ENCODE measurements at places on chromosomes 7 and 10.

DNA sequence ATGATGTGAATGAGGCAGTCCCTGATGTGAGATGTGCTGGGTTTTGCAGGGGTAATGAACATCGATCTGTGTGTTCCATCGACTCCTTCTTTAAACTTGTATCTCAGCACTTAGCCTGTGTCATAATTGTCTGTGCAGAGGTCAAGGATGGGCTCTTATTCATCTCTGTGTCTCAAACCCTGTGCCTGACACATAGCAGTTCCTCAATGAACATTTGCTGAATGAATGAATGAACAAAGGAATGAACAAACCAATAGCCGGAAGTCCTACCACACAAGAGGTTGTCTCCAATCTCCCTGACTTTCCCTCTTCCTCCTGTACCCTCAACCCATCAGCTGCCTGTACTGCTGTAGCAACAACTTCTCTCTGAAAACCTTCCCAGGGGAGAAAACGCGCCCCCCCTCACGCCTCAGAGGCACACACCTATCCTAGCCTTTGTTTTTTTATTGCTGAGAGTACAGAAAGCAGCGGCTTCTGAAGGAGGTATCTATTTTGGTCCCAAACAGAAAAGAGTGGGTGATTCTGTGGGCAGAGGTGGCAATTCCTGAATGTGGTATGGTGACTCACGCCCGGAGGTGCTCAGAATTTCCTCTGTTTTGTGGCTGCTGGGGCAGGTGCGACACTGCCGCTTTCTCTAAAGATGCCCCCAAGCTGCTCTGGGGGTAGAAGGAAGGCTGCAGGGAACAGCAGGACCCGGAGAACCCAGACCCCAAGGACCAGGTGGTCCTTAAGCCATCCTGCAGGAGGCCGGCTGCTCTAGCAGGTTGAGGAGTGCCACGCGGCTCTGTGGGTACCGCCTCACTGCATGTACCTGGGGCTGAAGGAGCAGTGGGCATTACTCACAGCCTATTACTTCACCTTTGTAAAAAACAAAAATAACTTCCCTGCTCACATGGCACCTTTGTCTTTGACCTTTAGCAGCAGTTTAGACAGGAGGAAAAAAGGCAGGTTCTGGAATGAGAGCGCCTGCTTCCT lies 9.6 kb downstream of the IL2RA start:
- no peak for DNase-seq

DNA sequence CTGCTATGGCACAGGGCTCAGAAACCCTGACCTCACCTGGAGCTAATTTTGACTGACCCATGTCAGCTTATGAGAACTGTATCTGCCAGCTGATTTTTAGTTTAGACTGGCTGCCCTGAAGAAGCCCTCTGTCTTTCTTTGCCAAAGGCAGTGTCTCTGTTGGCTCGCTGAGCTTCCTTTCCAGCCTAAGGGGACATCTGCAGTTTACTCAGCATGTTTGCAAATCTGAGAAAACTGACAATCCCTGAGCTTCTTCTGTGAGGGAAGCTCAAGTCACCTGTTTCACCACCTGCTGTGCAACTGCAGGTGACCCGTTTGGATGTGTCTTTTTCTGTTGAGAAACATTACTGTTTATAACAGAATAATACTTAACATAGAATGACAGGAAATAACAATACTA lies 46.0 kb downstream of the PRKAR2B start:
- DNase-seq = no peak

- DNase-seq = no peak
Observed at GRCh38 chr7:47738563-47739166, 156.8 kb upstream of the TNS3 start.

DNA sequence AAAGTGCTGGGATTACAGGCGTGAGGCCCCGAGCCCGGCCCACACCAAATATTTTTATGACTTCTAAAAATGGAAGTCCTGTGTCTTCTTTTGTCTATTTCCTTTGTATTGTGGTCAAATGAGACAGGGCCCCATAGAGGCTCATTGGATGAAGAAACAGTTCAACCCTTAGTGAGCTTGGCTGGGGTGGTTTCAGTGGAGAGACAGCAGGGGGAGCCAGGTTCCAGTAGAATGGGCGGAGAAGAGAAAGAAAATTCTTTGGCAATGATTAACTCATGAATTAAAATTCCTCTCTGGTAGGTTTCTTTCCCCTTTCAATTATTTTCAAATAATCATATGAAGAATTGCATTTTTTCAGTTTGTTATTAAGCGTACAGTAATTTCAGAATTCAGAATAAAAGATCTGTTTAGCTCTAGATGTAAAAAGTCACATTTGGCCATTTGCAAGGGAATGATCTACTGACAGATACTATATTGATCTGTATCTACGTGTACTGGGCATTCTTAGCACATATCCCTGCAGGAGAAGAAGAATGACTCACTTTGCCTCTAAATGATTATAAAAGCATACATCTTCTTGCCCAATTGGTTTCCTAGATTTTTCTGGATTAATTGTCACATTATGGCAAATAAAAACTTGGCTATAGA lies 43.2 kb downstream of the PNLIPRP3 start:
- DNase-seq = no peak

- no peak for DNase-seq
Observed at GRCh38 chr7:91180746-91181145, 83.5 kb upstream of the FZD1 start.

- DNase-seq = no peak
Observed at GRCh38 chr7:38220452-38220851, 42.4 kb downstream of the STARD3NL start.

DNA sequence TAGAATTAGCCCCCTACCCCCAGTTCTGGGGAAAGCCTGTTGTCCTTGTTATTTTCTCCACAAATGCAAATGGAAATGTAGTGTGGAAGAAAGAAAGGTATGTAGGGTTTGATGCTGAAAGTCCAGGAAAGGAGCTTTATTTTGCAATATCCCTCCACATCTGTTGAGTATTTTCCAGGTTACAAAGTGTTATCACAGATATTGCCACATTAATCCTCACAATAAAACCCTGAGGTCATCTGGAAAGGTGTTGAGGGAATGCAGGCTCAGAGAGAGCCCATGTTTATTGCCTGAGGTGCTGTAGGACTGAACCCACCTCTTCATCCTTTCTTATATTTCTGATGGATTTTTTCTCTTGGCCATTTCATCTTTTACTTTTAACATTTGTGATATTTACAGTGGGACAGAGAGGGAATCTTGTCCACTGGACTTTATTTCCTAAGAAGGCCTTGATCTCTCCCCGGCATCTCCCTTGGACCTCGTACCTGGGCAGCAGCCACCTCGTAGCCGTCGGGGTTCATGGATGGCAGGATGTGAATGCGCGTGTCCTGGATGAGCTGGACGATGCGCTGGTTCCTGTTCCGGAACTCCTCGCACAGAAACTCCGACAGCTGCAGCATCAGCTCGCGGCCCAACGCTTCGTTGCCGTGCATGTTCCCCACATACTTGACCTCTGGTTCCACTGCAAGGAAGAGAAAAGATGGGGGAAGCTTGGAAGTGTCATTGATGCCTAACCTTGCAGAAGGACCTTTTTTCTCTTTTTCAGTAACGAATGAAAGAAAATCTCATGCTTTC lies 6.0 kb downstream of the CPN1 start:
- no peak for DNase-seq

- DNase-seq = no peak
Observed at GRCh38 chr10:52437205-52437646, 123.1 kb downstream of the DKK1 start.

DNA sequence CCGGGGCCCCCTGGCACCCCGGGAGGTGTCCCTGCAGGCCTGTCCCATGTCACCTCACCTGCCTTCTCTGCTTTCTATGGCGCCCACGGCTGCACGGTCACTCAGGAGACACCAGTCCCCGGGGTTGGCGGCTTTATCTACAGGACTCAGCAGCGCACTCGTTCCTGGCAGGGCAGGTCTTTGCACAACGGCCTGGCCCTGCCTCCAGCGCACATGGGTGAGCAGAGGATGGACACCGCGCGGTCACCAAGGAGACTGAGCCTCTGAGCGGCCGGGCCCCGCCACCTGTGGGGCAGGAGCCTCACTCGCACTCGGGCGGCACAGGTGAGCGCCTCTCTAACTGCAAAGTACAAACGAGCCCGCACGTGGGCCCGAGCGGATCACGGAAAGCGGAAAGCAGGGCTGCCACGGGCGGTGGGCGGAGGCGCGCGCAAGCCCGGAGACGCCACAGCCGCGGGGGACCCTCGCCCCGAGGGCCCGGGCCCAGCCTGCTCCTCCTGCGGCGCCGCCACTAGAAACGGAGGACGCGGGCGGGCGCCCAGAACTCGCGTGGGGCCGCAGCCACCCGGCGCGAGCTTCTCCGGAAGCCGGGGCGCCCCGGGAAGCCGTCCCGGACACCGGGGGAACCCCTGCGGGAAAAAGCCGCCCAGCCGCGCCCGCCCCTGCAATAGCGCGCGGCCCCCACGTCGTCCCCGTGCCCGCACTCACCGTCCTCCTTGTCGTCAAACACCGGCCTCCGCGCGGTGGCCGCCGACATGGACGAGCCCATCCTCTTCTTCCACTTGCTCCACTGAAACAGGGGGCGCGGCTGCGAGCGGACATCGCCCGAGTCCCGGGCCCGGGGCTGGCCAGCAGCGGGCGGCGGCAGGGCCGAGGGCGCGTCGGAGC lies 642 bp downstream of the STK32C start:
- peak; percentile 73 for DNase-seq

DNA sequence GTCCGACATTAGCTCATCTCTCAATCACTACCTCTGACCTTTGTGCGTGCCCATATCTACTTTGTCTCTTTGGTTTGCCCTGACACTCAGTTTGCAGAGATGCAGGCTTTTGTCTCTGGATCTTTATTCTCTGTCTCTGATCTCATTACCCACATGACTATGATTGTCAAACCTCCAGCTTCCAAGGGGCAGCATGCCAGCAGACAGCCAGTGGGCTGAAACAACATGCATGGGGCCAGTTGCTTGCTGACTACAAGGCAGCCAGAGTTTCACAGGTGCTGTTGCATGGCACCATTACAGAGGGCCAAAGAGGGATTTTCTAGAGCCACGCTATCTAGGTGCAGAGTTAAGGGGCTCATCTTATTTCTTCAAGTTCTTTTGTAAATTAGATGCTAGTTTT lies 146.2 kb downstream of the SPAG6 start:
- DNase-seq = no peak

DNA sequence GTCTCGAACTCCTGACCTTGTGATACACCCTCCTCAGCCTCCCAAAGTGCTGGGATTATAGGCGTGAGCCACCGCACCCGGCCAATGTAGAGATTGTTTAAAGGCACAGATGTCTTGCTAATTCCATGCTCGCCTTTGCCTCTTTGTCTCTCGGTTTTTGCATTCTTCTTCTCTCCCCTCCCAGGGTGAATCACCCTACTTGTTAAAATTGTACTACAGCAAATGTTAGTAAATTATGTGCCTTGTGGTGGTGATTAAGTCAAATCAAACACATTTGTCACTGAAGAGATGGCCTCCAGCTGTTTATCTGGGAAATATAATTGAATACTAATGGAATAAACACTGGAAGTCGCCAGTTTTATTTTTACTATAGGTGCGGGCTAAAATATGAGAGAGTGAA lies 384.4 kb upstream of the AUTS2 start:
- no peak for DNase-seq

DNA sequence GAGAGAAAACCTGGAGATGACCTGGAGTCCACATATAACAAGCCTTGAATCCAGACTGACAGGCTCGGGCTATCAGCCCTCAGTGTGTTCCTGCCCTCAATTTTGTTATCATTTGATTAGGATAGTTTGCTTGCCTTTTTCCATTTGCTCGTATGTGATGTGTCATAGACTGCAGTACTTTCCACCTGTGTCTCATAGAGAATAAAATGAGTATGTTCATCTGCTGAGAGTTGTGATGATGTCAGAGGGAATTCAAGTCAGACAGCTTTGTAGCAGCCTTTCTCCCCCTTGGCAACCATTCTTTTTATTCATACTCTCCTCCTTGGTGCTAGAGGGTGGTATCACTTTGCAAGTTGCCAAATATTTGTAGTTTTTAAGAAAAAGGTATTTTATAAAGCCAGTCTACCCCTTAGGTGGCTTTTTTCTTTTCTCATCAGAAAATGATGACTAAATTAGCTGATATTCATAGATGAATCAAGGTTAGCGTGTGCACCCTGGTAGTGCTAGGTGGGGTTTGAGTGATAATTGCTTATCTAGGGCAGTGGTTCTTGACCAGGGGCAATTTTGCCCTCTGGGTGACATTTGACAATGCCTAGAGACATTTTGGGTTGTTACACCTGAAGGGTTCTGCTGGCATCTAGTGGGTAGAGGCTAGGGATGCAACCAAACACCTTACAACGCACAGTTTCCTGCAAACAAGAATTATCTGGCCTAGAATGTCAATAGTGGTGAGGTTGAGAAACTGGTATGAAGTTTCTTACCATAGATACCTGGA lies 5.4 kb downstream of the SGPL1 start:
- no peak for DNase-seq

DNA sequence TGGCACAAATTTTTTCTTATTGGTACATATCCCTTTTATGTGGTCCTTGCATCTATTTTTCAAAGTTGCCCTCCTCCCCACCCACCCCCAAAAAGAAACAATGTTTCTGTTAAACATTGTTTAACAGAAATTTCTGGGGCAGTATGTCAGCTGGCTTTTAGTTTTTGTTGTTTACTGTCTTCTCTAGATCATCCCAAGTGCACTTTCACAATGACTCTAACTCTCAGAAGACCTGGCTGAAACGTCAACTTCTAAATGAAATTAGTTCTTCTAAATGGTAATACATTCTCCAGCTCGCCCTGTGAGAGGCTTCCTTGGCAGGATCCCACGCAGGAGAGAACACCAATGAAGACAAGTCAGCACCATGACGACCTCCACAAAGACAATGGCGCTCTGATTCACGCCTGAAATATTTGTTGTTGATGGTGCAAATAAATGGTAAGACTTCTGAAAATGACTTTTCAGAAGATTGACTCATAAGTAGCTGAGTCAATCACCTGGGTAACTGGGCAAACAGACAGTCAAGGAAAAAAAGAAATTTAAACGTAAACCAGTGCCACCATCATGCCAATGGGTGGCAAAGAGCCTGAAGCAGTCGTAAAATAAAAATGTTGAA lies 293.7 kb downstream of the FZD1 start:
- no peak for DNase-seq

- DNase-seq = no peak
Observed at GRCh38 chr10:18214691-18215563, 74.7 kb downstream of the CACNB2 start.

- no peak for DNase-seq
Observed at GRCh38 chr10:46068905-46069304, 22.8 kb upstream of the MSMB start.

DNA sequence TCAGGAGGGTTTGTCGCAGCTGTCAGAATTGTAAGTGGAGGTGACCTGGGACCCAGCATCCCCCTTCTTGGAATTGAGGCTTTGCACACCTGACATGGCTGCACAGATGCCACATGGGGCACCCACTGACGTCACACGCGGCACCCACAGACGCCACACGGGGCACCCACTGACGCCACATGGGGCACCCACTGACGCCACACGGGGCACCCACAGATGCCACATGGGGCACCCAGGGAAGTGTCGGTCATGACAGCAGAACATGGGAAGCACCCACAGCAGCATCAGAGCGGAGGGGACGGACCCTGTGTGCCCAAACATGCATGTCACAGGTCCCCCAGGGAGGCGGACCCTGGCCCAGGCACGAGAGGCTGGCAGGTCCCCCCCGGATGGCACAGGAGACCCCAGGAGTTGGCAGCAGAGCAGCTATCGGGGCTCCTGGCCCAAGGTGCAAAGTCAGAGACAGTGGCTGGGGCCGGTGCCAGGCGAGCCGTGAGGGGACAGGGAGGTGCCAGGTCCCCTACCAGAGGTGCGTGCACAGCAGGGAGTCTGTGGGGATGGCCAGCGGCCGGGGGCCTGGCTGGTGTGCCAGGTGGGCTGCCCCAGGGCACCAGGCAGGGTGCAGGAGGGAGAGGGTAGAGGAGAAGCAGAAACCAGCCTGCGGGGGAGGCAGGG lies 21.1 kb downstream of the KNDC1 start:
- no peak for DNase-seq

GRCh38 chr7:81884817-81885216 lies 115.0 kb upstream of the HGF start:
- no peak for DNase-seq

All from NCI-H510A (cell line).